ENCODE measurements at places on chromosomes 4 and X.

DNA sequence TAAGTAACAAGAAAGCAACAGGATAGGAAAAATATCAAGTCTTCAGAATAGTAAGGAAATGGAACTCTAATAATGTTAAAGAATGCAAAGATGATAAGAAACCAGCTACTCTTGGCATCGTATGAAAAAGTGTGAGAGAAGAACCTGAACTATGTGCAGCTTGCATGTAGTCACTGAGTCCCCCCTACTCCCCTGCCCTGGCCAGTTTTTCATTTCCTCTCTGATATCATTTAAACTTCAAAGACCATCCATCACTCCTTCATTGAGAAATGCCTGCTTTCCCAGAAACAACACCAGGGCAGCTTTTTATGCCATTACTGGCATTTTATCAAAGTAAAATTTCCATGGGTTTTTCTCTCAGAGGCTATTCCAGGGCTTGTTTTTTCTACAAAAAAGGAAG lies 28.1 kb downstream of the INPP4B start:
- DNase-seq = no peak

- DNase-seq = no peak
Measured at GRCh38 chr4:107312366-107312765, 276.3 kb upstream of the DKK2 start.

DNA sequence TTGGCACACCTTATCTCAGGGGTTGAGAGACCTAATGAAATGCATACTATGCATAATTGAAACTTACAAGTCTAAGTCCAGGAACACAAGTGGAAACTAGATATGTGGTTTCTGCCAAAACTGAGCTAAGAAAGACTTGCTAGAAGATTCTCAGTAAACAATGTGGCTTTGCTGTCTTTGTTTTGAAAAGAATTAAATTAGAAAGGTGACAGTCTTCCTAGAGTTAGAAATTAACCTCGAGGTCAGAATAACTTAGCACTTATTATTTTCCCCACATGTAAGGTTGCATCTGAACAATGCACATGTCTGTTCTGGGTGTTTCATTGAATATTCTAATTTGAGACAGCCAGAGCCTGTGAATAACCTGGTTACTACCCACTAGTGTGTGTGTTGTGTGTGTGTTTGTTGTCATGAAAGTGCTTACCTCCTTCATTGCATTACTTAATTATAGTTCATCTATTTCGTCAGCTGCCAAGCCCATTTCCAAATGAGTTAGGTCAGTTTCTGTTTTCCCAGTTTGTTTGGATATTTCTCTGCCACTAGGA lies 1.5 kb downstream of the EREG start:
- no peak for DNase-seq

DNA sequence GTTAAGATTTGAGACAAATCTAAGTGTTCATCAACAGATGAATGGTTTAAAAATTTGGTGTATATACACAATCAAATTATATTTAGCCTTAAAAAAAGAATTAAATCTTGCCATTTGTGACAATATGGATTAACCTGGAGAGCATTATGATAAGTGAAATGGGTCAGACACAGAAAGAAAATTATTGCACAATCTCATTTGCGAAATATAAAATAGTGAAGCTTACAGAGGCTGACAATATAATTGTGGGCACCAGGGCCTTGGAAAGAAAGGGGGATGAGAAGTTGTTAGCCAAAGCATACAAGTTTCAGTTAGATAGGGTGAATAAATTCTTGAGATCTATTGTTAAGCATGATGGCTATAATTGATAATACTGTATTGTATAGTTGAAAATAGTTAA lies 883.0 kb downstream of the TECRL start:
- DNase-seq = no peak

- DNase-seq = no peak
Measured at GRCh38 chrX:97619499-97619898, 735.8 kb downstream of the RPA4 start.

DNA sequence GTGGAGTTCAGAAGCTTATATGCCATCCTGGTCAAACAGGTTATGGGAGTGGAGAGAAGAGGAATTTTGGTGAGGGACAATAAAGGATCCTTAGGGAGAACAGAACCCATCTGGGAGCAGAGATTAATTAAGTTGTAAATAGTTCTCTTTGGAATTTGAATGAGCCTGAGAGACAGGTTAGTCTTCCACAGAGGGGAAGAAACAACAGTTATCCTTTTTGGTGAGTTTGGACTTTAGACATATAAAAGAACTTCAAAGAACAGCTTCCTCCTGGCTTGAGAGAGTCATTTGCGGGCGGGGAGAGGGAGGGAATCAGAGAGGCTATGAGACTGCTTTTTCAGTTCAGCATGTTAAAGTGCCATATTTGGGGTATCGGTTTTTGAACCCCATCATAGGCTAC lies 793.3 kb upstream of the MAGEB2 start:
- DNase-seq = no peak

DNA sequence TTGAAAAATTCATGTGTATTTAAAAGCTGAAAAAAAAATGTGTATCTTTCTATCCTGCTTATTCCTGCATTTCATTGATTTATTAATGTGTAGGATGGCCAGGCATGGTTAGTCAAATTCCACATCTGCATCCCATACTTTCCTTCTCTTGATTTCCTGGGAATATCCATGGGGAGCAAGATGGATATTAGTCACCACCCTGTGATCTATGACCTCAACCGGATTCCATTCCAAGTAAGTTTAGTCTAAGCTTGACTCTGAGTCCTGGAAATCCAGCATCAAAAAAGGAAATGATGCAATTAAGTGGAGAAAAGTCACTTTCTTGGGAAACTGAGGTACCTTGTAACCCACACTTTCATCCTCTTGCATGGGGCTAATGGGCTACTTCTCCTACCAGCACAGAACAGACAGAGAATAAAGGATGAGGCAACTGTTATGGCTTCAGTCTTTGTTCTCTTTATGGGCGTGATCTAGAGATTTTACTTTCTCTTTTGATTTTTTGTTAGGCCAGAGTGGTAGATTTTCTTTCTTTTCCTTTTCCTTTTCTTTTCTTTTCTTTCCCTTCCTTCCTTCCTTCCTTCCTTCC lies 17.1 kb upstream of the BEX4 start:
- no peak for DNase-seq

GRCh38 chr4:10655968-10656367 lies 28.6 kb downstream of the CLNK start:
- DNase-seq = no peak

- DNase-seq = no peak
Measured at GRCh38 chr4:73589261-73589847, 30.9 kb downstream of the RASSF6 start.

- no peak for DNase-seq
Measured at GRCh38 chrX:23764188-23764984, 18.6 kb upstream of the SAT1 start.

DNA sequence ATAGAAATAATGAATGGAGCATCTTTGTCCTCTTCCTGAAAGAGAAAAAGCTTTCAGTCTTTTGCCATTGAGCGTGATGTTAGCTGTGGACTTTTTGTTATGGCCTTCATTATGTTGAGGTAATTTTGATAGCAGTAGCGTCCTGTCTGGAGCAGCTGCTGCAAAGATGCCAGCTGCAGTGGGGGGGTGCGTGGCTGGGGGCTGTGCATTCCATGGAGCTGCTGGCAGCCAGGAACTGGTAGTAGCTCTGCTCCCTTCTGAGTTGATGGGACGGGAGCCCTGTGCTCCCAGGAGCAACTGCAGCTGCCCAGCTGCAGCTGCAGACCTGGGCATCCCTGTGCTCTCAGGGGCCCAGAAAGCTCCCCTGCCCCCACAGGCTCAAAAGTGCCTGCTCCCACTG lies 50.4 kb downstream of the CCDC160 start:
- no peak for DNase-seq

GRCh38 chr4:39476187-39476895 lies 17.5 kb downstream of the LIAS start:
- no peak for DNase-seq

DNA sequence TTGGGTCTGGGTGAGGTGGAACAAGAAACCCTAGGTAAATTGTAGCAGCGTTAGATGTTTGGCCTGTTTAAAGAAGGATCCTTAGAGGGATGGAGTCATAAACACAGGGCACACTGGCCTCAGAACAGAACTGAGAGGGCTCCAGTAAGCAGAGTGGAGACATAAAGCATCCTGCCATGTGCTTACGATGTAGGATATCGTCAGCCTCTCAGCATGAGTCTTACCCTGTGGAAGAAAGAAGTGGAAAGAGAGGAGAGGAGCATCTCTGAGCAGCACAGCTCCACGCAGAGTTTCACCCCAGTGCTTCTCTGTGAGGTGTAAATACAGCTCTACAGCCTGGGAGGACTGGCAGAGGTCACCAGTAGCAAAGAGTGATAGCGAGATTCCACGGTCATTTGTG lies 27.8 kb upstream of the SORBS2 start:
- no peak for DNase-seq

- no peak for DNase-seq
Measured at GRCh38 chrX:6574762-6575161, 39.8 kb upstream of the VCX3A start.

DNA sequence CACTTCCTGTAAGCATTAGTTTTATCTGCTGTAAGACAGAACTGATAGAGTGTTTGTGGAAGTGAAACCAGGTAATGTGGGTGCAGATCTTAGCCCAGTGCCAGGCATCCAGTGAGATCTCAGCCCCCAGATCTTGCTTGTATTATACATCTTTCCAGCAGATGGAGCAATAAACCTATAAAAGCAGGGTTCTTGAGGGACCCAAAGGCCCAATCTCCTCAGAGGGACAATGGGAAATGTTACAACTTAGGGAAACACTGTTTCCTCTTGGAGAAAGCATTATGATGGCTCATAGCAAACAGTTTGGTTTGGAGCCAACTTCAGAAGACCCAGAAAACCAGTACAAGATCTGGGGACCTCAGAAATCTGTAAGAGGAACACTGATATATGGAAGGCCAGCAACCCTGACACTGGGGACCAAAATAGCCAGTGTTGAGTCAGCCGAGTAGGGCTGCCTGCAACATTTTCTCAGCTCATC lies 206.3 kb downstream of the SLC7A11 start:
- no peak for DNase-seq

GRCh38 chr4:13527981-13528820 lies 16.1 kb downstream of the NKX3-2 start:
- DNase-seq = no peak

GRCh38 chr4:16415751-16416150 lies 189.5 kb upstream of the TAPT1 start:
- no peak for DNase-seq

- no peak for DNase-seq
Measured at GRCh38 chr4:61619528-61619927, 419.4 kb downstream of the ADGRL3 start.

DNA sequence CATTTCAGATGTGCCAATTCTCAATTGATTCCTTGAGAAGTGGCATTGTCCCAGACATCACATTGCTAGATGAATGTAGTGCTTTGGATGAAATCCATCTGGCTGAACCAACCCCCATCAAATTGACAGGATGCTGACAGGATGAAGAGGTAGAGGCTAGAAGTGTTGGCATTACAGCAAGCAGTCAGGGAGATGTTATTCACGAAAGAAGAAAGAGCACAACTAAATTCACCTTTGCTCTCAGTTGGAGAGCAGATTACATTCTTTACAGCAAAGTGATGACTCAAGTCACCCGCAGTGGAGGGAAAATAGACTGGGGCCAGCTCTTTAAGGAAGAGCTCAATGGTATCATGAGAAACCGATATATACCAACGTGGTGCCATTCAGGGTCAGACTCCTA lies 259.6 kb downstream of the C4orf33 start:
- DNase-seq = no peak

GRCh38 chr4:184747034-184747830 lies 13.3 kb upstream of the CENPU start:
- no peak for DNase-seq

- no peak for DNase-seq
Measured at GRCh38 chr4:128123036-128123435, 61.9 kb downstream of the LARP1B start.

GRCh38 chr4:70544279-70544868 lies 26.0 kb downstream of the AMTN start:
- DNase-seq = no peak

GRCh38 chr4:67922697-67923096 lies 38.9 kb upstream of the TMPRSS11D start:
- no peak for DNase-seq

GRCh38 chrX:9396930-9397329 lies 67.9 kb upstream of the TBL1X start:
- no peak for DNase-seq

DNA sequence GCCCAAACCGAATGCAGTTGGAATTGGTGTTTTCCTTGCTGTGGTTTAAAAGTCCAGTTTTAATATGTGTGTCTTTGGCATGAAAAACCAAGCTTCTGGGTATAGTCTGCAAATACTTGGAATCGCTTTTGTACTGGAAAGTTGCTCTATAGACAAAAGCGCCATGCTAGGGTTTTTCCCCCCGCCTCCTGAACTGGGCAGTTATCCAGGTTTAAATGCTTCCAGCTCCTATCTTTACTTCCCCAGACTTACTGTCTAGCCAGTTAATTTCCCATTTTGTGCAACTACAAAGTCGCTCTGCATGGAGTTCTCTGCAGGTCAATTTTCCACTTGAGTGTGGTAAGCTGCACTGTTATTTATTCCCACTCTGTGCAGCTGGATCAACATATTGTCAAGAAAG lies 2.7 kb downstream of the RASL11B start:
- DNase-seq = no peak

DNA sequence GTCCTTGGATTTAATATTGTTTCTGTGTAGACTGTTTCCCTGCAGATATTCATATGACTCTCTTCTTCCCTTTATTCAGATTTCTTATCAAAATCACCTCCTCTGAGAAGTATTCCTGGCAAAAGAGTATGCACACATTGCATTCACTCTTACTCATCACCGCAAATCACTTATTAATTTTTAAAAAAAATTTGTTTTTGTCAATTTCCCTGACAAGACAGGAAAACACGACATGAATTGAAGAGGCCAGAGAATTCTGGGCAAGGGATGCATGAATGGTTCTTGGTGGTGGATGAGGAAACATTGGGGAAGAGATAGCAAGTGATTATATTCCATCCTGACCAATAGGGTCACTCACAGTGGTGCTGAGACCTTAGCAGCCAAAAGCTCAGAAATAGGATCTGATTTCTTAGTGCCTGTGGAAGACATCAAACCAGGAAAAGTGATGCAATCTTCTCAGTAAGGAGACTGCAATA lies 522.5 kb upstream of the AGA start:
- DNase-seq = no peak

- DNase-seq = no peak
Measured at GRCh38 chrX:420496-421223, 34.0 kb upstream of the PPP2R3B start.

- DNase-seq = no peak
Measured at GRCh38 chrX:39813631-39814277, 284.0 kb downstream of the BCOR start.

DNA sequence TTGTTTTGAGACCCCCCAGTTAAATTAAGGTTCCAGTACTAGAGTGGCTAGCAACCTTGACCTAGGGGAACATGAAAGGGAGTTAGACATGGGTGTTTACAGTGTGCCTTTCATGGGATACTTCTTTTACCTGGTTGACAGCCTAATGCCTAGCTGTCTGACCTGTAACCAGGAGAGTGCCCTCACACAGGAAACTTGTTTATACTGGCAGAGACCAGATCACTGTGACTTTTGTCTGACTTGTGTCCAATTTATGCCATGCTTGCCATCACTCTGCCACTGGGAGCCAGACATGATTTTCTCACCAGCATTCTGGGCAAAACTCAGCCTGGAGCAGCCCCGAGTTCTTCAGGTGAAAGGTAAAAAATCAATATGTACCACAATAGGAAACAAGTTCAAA lies 305.9 kb downstream of the CHIC1 start:
- no peak for DNase-seq
